ENCODE measurements at places on chromosomes 3 and 15.

DNA sequence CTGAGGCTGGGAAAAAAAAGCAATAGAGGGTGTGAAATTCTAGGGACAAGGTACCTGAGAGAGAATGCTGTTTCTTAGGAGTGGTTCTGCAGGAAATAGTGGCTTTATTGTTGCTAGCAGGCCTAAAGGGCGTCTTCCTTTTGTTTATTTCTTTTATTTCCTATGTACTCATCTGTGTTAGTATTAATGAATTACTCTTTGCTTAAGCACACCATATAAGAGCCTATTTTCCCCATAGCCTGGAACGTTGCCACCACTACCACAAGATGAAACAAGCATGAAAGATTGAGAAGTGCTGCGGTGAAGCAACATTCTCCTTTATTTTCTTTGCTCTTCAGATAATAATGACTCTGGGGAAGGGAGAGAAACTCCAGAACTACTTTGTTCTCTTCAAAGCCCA is 21.3 kb upstream of the GOLIM4 start:
- no peaks in the 10 kb centered on the region for H3K27me3 ChIP-seq
- H3K27ac ChIP-seq = no peak overlapping the region
- H3K4me3 ChIP-seq = no peak overlapping the region
- no peak for DNase-seq

DNA sequence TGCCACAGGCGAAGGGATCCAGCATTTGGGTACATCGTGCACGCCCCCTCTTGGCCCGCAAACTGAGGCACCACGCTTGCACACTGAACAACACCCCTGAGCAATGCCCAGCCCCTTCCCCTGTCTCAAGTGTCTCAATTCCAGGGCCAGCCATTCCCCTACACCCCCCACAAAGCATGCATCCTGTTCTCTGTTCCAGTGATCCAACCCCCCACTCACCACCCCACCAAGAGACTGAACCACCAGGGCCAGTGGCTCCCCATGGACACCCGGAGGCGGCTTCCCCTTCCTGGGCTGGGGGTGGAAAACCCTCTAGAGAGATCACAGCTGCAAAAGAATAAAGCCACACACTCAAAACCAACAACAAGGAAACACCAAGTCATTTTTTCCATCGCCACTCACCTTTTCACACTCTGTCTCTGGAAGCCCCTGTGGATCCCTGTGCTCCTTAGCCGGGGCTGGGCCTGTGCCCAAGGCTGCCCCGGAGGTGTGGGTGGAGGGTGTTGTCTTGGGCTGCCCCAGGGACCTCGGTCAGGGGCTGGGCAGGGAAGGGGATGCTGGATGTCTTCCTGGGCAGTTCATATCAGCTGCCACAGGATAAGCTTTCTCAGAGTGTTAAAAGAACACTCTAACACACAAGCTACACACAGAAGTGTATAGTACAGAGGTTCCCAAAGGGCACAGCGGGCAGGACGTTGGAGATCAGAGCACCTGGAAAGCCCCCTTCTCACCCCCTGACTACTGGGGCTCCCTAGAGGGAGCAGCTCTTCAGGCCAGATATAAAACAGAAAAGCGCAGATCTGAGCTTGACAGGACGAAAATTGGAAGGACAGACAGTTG is 92.5 kb downstream of the CHSY1 start:
- H3K27ac ChIP-seq = no peak overlapping the region
- no peaks in the 10 kb centered on the region for H3K36me3 ChIP-seq
- no peaks in the 10 kb centered on the region for H3K27me3 ChIP-seq
- no peaks in the 10 kb centered on the region for H3K4me1 ChIP-seq

- no peak for DNase-seq
- H3K4me1 ChIP-seq = no peaks in the 10 kb centered on the region
- no peaks in the 10 kb centered on the region for H3K27me3 ChIP-seq
- no peak overlapping the region for H3K27ac ChIP-seq
- no peak overlapping the region for H3K4me3 ChIP-seq
Measured at GRCh38 chr3:41726891-41727290, 235.0 kb downstream of the ULK4 start.

DNA sequence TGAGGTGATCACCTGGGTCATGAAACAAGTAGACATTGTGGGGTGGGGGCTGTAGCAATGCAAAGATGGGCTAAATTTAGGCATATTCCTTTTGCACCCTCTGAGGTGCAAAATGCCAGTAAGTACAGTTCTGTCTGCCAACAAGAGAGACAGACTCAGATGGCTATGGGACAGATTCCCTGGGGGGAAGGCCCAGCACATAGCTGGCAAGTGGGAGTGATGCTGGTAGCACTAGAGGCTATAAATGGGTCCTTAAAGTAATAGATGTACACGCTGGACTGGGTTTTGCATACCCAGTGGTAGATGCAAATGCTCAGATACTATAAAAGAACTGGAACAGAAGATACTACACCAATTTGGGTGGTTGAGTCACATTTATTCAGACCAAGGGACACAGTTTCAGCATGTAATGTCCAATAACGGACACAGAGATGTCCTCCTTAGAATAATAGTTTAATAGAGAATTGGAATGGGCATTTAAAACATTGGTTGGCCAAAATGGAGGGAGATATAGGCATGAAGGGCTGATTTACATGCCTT is 67.4 kb upstream of the RNU6-1 start:
- H3K27ac ChIP-seq = no peak overlapping the region
- H3K27me3 ChIP-seq = no peaks in the 10 kb centered on the region
- no peaks in the 10 kb centered on the region for H3K4me1 ChIP-seq
- no peak overlapping the region for H3K4me3 ChIP-seq

GRCh38 chr3:126022741-126023359 is 53.9 kb downstream of the ROPN1B start:
- H3K36me3 ChIP-seq = peaks cover 13% of the 10 kb centered on the region
- H3K4me3 ChIP-seq = no peak overlapping the region
- no peaks in the 10 kb centered on the region for H3K27me3 ChIP-seq
- H3K4me1 ChIP-seq = peaks cover 21% of the 10 kb centered on the region
- DNase-seq = no peak

DNA sequence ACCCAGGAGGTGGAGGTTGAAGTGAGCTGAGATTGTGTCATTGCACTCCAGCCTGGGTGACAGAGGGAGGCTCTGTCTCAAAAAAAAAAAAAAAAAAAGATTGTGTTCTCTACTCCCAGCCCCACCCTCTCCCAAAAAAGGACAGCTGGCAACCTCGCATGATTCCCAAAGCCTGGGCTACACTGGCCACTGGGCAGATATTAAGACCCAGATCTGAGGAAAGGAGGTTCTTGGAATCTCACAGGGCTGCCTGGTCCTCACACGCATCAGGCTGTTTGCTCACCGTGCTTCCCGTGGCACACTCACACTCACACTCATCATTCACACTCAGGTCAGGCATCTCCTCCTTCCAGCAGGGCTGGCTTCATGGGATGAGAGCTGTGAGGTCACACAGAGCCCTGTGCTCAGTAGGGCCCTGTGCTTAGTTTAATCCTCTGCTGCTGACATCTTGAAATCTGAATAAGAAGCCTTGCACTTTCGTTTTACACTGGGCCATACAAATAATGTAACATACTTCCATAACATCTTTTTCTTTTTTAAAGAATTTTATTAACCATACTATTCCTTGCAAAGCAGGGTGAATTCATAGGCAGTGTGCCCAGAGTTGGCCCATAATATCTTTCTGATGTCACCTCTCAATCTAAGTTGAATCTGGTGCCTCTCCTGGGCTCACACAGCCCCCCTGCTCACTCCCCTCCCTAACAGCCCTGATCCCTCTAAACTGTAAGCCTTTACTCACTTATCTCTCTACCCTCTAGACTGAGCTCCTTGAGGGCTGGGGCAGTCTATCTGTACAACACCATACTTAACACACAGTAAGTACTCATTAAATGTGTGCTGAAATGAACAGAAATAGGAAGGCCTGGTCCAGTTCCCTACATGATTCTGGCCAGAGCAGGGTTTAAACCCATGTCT is 50.2 kb upstream of the C15orf39 start:
- H3K36me3 ChIP-seq = no peaks in the 10 kb centered on the region
- H3K27me3 ChIP-seq = peaks cover 7% of the 10 kb centered on the region
- no peak overlapping the region for H3K27ac ChIP-seq
- peaks cover 4% of the 10 kb centered on the region for H3K4me1 ChIP-seq

Data from T-cell (primary cell).